ENCODE measurements at places on chromosomes 5 and 9. TPM values are rescaled to one million over a fixed set of nuclear protein-coding genes. Genes with fewer than 3 reads are reported as not detected.
A peak's percentile ranks its signal among the peaks of the same experiment; 100 is the strongest.

DNA sequence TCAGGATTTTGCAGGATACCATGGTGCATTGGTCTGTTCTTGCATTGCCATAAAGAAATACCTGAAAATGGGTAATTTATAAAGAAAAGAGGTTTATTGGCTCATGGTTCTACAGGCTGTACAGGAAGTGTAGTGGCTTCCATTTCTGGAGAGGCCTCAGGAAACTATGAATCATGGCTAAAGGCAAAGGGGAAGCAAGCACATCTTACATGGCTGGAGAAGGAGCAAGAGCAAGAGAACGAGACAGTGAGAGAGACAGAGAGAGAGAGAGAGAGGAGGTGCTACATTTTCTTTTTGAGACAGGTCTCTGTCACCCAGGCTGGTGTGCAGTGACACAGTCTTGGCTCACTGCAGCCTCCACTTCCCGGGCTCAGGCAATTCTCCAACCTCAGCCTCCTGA, 43.9 kb downstream of the P4HA2 start:
- H3K4me3 ChIP-seq, result no peak overlapping the region
- peaks cover under 1% of the 10 kb centered on the region for H3K27me3 ChIP-seq
- H3K27ac ChIP-seq, result no peak overlapping the region

- peaks cover 4% of the 10 kb centered on the region for H3K4me1 ChIP-seq
- DNase-seq, result no peak
- no peak overlapping the region for H3K27ac ChIP-seq
- peak overlapping the region; percentile 42 for H3K4me3 ChIP-seq
- peaks cover 19% of the 10 kb centered on the region for H3K27me3 ChIP-seq
Measured at GRCh38 chr9:101705135-101705661, 33.2 kb downstream of the GRIN3A start.

DNA sequence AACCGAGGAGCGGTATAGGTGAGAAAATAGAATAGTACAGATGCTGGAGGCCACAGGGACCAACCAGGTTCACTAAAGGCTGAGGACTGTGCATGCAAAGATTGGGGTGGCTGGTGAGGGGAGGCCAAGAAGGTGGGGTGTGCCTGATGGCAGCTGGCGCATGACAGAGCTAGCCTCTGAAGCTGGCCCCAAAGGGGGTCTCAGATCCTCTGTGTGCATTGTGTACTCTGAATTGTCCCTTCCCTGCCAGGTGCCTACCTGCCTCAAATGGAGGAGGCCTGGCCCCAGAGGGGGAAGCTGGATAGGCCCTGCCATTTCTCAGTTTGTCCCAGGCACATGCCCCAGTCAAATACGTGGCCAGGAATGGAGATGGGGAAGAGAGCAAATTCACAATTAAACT, 63.1 kb downstream of the CRB2 start:
- H3K4me3 ChIP-seq, result no peak overlapping the region
- H3K27ac ChIP-seq, result no peak overlapping the region
- no peaks in the 10 kb centered on the region for H3K4me1 ChIP-seq
- no peaks in the 10 kb centered on the region for H3K36me3 ChIP-seq

DNA sequence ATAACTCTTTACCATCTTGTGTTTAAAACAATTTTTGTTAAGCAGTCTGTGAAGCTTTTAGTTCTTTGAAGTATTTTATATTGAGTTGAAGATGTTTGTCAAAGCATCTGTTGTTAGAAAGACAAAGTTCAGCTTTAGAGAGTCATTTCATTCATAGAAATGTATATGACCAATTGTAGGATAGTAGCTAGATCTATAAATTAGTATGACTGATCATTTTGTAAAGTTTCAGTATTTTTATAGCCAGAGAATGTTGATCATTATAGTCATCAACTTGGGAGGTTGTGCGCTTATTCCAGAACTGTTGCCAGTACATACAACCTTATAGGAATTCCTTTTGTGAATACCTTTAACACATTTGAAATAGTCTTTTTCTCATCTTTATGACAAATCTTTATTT, 5.2 kb downstream of the NIPBL start:
- no peaks in the 10 kb centered on the region for H3K27me3 ChIP-seq
- H3K4me1 ChIP-seq, result peaks cover 45% of the 10 kb centered on the region
- no peak for DNase-seq
- peak overlapping the region; percentile 29 for H3K27ac ChIP-seq

- no peak overlapping the region for H3K27ac ChIP-seq
- no peaks in the 10 kb centered on the region for H3K4me1 ChIP-seq
- no peaks in the 10 kb centered on the region for H3K36me3 ChIP-seq
- H3K27me3 ChIP-seq, result no peaks in the 10 kb centered on the region
Measured at GRCh38 chr9:79360387-79361347, 211.1 kb upstream of the TLE4 start.

DNA sequence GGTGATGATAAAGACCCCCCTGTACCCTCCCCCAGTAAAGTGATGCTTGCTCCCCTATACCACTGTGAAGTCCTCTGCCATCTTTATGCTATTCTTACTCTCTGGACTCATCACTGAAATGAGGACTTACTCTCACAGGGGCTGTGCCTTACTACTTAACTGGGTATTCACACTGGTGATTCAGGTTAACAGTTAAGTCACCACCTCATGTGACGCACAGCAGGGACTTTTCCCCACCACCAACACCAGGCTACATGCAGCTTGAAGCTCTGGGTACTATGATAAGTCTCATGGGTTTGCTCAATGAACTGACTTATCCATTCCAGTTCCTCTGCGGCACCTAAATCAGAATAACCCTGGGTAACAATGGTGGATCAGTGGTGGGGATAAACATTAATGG, 163.7 kb downstream of the ELAVL2 start:
- H3K36me3 ChIP-seq, result no peaks in the 10 kb centered on the region
- no peaks in the 10 kb centered on the region for H3K27me3 ChIP-seq
- no peak for DNase-seq
- no peak overlapping the region for H3K4me3 ChIP-seq
- H3K4me1 ChIP-seq, result no peaks in the 10 kb centered on the region

Gene DIRAS2
- total RNA-seq, result not detected

Gene NSMF
- total RNA-seq, result 57.6 TPM

Measured in activated T-helper 2 cell treated with anti-CD3 and anti-CD28 coated beads, Interferon-gamma antibody, Interleukin-2, Interleukin-4, amounts not matched to agents 10 μg/mL and 5 μg/mL and 100 μg/mL, durations not matched to agents 14 hours and 24 hours and 36 hours (primary cell).